ENCODE measurements at places on chromosomes 4 and X.

GRCh38 chr4:103075894-103076746 lies 441 bp downstream of the SLC9B2 start:
- peak; percentile 41 for DNase-seq

DNA sequence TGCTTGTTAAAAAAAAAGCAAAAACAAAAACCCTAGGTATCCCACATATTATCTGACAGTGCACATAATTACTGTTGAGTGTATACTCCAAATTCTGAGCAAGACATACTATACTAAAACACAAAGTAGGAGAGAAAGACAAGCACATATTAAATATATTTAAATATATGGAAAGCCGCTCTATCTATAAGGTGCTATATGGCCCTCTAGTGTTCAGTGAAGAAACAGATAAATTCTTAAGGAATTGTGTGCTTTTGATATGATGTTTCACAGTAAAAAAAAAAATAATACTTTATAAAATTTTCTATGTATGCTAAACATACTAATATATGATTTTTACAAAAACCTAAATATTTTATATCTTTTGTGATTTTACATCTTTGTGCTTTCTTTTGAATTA lies 137.8 kb downstream of the FBXW7 start:
- no peak for DNase-seq

GRCh38 chr4:7593646-7594412 lies 159.1 kb upstream of the PSAPL1 start:
- DNase-seq, result no peak

GRCh38 chrX:109732017-109732801 lies 848 bp downstream of the ACSL4 start:
- DNase-seq, result peak; percentile 20

GRCh38 chrX:107562482-107562881 lies 65.8 kb upstream of the PRPS1 start:
- DNase-seq, result no peak

DNA sequence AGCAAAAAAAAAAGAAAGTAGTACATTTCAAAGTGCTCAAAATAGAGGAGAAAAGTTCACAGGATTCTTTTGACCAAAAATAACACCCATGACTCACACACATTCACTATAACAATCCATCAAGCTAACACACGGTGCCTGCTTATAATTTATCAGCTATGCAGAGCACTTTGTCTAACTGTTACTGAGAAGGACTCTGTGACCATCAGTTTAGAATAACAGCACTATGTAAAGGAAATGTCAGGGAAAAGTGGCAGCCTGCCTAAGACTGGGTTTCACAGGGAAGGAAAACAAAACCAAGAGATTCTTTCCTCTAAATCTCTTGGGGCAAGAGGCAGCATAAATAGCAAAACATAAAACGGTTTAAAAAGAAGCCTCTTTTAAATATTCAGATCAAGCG lies 54.8 kb downstream of the CCDC149 start:
- DNase-seq, result no peak

GRCh38 chr4:16991450-16991849 lies 93.0 kb upstream of the LDB2 start:
- no peak for DNase-seq

GRCh38 chr4:30181918-30182317 lies 538.3 kb upstream of the PCDH7 start:
- no peak for DNase-seq
